ENCODE measurements at places on chromosomes 12 and 14.

- DNase-seq, result no peak
Observed at GRCh38 chr12:50751948-50752721, 11.8 kb upstream of the ATF1 start.

DNA sequence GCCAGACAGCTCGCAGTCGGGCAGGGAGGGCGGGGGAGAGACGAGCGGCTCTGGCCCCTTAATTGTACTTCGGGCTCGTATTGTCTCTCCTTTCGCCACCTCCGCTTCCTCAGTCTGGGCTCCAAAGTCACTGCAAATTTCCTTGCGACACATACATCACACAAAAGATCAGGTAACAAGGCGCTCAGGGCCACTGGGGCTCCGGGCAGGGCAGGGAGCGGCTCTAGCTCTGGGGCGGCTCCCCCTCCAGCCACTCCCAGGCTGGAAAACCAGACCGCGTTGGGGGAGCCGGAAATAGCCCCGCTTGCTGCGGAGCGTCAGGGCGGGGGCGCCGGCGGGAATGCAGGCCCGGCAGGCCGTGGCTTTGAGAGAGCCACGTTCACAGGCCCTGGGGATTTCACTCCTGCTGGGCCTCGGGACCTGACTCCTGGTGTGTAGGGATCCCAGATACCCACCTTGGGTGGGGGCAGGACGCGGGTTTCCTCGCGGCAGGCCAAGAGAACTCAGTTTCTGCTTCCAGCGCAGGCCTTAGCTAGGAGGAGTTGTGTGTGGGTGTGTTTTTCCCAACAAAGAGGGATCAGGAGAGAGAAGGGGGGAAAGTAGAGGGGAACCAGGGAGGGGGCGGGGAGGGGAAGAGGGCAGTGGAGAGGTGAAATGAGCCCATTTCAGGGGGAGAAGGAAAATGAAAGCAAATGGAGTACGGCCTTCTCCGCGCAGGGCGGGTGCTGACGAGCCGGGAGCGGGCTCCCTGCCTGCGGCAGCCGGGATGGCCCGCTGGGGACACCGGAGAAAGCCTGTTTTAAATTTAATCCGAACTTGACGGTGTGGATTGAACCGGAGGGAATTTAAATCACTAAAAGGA is 4.4 kb upstream of the HOXC9 start:
- no peak for DNase-seq

DNA sequence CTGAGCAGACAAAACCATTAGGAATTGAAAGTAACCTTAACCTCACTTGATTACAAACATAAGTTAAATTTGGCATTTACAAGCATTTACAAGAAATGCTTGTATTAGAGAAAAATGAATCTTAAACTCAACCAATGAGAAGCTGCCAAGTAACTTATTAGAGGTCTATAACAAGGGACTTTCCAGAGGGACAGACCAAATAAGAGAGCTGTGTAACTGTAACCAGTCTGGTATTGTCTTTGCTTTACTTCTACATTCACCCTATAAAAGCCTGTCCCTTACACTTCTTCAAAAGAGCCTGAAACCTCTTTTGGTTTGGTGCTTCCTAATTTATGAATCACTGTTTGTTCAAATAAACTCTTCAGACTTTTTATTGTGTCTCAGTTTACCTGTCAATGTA is 450.0 kb upstream of the FAR2 start:
- no peak for DNase-seq

DNA sequence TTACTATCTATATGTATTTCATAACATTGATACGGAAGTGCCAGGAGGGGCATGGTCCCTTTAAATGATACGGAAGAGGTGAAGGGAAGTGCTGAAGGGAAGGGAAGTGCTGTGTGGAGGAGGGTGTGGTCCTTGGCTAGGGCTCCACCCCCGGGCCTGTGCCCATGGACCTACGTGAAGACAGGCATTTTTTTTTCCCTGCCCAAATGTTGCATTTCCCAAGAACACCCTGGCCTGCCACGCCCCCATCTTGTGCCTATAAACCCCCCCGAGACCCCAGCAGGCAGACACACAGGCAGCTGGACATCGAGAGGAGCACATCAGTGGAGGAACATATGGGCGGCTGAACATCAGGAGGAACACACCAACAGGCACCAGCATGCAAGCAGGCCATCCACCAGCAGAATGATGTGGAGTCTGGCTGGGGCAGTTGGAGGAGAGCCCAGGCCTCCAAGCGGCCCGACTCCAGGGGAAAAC is 134.1 kb downstream of the SLC41A2 start:
- DNase-seq, result peak; percentile 97

GRCh38 chr12:49885118-49885517 is 18.6 kb downstream of the FAIM2 start:
- no peak for DNase-seq

GRCh38 chr12:52259657-52260243 is 14.7 kb upstream of the KRT86 start:
- no peak for DNase-seq

- no peak for DNase-seq
Observed at GRCh38 chr12:3139760-3140159, 62.6 kb downstream of the TSPAN9 start.

DNA sequence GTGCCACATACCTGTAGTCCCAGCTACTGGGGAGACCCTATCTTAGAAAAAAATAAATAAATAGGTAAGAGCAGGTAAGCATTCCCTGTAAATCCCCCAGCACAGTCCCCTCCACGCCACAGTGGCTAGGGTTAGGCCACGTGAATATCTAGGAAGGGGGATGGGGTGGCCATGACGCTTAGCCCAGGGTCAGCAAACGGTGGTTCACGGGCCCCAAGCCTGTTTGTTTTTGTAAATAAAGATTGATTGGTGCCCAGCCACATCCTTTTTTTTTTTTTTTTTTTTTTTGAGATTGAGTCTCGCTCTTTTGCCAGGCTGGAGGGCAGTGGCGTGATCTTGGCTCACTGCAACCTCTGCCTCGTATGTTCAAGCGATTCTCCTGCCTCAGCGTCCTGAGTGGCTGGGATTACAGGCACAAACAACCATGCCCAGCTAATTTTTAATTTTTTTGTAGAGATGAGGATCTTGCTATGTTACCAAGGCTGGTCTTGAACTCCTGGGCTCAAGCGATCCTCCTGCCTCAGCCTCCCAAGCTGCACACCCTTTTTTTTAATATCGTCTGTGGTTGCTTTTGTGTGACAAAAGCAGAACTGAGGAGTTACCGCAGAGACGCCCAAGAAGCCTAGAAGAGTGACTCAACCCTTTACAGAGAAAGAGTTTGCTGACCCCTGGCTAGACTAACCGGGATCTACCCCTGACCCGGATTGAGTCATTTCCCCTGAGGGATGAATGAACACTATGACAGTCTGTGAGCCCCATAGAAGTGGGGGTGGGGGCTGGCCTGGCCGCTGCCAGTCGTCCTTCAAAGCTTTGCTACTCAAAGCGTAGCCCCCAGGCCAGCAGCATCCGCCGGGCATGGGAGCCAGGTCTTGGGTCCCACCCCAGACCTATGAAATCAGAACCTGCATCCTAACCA is 113.7 kb upstream of the NCOR2 start:
- no peak for DNase-seq

DNA sequence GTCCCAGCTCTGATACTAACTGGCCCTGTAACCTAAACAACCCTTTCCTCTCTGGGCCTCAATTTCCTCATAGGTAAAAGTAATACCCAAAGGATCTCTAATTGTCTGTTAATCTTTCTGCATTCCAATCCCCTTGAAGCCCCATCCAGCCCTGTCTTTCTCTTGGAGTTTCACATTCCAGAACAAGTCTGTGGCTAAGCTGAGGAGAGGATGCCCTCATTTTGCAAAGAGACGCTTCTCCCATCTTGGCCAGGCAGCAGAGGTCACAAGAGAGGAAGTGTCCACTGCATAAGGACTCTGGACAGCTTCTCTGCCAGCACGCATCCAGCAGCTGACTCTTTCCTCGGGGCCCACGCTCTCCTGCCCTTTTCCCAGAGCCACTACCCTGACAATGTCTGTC is 263.4 kb upstream of the FKBP4 start:
- no peak for DNase-seq

GRCh38 chr14:89574420-89574819 is 157.4 kb upstream of the FOXN3 start:
- DNase-seq, result no peak

DNA sequence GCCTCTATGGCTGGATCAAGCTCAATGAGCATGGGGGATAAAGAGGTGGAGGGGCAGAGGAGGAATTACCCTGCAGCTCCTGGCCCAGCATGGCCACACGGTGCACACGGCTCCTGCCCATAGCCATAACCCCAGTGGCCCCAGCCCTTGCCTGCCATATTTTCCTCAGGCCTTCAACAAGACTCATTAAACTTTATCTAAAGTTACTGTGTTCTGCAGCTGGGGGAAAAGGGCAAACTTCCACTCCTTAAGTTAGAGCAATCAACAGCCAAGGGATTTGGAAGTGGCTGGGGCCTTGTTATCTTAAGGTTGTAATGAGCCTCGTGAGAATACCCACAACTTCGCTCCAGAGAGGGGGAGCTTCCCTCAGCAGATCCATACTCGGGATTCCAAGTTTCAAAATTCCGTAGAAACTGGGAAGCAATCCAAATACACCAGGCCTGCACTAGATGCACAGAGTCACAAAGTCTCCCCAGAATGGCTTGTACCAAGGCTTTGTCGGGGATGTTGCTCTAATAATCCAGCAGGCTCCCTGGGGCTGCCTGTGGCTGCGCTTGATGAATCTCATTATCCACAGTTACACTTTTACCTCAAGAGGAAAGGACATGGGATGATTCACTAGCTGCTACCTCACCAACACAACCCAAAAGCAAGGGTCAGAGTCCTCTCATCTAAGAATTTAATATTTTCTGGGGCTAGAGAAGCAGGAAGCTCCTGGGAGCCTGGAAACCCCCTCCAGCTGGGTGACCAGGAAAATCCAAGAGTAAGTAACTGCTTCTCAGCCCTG is 13.0 kb upstream of the OR6J1 start:
- no peak for DNase-seq

DNA sequence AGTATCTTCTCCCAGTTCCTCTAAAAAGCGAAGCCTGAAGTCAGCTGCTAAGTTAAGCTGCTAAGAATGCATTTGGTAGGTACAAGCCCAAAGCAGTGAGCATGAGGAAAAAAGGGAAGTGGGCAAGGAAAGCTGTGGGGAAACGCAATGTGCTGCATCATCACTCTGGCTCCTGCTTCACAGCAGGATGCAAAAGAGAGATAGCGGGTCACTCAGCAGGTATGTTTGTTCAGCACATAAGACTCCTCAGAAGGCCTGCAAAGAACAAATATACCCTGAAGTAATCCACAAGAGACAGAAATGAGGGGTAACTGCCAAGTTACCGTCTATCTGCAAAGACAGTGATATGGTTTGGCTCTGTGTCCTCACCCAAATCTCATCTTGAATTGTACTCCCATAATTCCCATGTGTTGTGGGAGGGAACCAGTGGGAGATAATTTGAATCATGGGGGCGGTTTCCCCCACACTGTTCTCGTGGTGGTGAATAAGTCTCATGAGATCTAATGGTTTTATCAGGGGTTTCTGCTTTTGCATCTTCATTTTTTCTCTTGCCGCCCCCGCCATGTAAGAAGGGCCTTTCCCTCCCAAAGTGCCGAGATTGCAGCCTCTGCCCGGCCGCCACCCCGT is 127.4 kb upstream of the EGLN3 start:
- DNase-seq, result no peak

- DNase-seq, result no peak
Observed at GRCh38 chr14:54137614-54137961, 181.0 kb upstream of the BMP4 start.

DNA sequence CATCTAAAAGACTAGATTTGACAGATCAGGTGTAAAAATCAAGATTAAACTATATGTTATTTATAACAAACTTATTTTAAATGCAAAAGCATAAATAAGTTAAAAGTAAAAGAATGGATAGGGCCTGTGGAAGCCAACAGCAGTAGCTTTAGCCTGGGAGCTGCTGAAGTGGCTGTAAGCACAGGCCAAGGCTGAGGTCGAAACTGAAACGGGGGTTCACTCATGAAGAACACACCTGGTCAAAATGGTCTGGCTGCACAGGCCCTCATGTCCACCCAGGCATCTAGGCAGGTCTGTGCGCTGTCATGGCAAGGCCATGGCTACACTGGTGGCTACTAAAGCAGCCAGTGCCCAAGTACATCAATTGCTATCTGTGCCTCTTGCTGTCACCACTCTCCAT is 23.1 kb downstream of the CATSPERB start:
- DNase-seq, result no peak

- DNase-seq, result peak; percentile 56
Observed at GRCh38 chr14:90760591-90761316, 55.5 kb downstream of the TTC7B start.

GRCh38 chr12:57340104-57340503 is 89.1 kb upstream of the STAC3 start:
- DNase-seq, result no peak

- peak; percentile 11 for DNase-seq
Observed at GRCh38 chr12:12721176-12721751, 4.1 kb downstream of the CDKN1B start.

DNA sequence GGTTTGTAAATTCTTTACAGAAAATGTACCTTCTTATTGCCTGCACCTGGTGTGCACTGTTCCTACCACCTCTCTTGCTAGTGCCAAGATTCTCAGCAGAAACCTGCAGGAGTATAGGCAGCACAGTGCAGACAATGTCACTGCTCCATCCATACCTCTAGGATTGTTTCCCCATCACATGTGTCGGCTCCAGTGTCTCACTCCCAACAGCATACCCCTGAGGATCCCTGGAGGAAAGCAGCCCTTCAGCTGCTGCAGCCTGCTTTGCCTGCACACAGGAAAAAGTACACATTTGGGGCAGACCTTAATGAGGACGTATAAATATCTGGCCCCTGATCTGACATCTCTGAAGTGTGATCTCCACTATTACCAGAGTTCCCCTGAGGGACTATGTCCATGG is 235.5 kb downstream of the MDGA2 start:
- no peak for DNase-seq

- no peak for DNase-seq
Observed at GRCh38 chr12:124852911-124853427, 10.7 kb downstream of the SCARB1 start.

- no peak for DNase-seq
Observed at GRCh38 chr12:50572287-50572686, 67.5 kb downstream of the DIP2B start.

DNA sequence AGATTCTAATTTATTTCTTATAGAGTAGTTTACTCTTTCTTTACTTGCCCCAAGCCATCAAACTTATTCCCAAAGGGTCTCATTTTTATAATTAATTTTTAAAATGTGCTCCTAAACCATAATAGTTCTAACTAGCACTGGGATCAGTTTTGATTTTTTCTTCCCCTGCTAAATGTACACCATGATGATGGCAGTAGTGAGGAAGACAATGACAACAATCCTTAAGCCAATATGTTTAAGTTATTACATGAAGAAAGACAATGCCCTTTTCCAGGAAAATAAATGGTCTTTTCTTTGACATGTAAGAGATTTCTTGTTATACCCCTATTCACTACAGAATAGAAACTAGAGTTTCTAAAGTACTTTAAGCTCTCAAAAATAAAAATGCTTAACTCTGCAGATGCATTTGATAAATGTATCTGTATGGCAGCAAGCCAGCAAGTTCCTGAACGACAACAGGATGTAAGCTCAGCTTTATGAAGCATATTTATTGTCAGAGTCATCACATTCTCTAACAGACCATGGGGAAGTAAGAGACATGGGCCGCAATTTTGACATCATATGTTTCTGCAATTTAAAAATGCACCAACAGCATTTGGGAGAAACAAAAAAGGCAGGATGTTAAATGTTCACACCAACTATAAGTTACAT is 36.0 kb upstream of the SNX6 start:
- DNase-seq, result no peak

GRCh38 chr12:53966085-53966384 is 6.9 kb upstream of the HOXC11 start:
- no peak for DNase-seq

- DNase-seq, result peak; percentile 47
Observed at GRCh38 chr14:78329371-78329770, 159.2 kb downstream of the NRXN3 start.

Measured in NCI-H524 (cell line).